ENCODE measurements at places on chromosomes 6 and 20.

DNA sequence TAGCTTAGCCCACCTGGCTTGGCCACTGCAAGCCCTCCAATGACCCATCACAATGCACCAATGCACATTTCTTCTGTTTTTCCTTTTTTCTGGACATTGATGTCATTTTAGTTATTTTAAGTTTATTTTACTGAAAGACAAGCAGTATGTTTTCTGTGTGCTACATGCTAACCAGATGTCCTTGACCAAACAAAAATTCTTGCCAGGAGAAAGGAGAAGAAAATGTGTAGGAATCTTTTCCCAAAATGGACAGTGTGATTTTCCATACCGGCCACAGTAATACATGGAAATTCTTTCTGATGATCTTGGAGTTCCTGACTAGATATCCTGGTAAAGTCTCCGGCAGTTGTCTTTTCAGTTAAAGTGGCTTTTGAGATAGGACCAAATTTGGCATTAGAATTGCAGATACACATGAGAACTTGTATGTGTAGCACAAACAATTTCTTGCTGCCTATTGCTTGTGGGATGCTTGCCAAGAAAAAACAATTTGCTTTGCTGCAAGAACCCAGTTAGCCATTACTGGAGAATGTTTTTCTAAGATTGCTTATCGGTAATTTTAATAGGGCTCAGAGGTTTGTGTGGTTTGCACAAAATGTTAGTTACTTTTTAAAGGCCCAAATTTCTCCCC, 696.5 kb upstream of the CITED2 start:
- DNase-seq, result no peak

DNA sequence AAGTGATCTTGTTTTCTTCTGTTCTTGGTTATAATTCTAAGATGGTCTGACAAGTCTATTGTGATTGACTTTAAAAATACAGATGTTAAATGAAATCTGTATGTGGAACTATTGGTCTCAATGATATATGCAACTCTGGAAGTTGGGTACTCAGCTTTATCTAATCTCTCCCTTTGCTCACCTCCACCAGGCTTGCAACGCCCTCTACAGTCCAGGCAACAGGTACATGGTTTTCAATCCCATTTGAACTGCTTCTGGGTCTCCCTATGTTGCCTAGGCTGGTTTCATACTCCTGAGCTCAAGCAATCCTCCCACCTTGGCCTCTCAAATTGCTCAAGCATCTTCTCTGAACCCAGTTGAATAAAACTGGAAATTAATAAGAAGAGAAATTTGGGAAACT, 25.6 kb upstream of the HLA-DQB1 start:
- DNase-seq, result no peak

DNA sequence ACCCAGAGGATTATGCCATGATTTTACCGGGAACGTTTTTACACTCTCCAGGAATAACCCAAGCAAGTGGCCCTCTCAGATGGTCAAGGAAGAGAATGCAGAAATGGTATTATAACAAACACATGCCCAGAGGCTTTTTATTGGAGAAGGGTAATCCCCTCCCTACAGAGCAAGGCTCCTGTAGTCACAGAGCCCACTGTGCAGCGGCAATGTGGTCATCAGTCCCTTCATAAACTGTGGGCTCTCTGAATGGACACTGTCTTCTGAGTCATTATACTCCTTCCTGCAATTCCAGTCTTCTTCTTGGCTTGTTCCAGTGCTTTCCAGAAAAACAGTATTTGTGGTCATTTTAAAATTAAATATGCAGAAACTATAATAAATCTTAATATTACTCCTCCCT, 74.7 kb downstream of the LAMA4 start:
- no peak for DNase-seq

DNA sequence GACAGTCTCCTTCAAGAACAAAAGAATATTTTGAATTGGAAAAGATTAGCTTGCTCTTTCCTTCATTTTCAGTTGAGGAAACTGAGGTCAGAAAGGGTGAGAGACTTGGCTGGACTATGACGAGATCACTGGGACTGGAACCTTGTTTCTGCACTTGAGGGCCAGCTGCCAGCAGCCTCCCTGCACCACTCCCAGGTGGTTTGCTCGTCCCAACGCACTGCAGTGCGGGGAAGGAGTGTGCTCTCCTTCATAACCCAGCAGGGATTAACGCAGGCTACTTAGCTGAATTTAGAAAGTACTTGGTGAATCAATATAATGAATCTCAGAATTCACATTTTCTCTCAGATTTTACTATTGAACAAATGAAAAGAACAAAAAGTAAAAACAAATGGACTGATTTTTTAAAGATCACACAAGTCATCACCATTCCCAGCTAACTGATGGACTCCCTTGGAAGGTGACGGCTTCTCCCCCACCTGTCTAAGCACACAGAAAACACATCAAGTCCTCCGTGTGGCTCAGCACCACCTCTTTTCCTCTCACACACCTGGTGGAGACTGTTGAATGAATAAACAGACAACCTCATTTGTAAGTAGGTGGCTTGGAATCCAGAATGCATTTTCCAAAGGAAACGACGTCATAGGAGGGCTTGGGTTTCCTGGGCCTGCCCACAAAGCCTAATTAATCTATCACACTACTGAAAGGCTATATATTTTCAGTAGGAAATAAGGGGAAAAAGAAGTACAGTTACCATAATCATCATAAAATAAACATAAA, 121.0 kb downstream of the QRSL1 start:
- DNase-seq, result no peak

DNA sequence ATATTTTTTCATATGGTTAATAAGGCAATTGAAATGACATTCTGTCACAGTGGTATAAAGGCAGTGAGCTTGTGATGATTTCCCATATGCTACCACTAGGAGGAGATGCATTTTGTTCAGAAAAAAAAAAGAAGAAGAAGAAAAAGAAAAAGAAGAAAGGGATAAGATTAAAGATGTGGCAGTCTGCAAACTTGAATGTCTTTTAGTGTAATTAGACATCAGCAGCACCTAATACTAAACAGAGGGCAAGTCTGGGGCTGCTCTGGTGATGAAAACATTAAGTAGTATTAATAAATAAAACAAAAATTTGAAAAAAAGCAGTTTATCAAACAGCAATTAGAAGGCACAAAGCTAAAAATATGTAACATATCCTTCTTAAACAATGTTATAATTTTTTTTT, 95.4 kb upstream of the DEFB112 start:
- no peak for DNase-seq

DNA sequence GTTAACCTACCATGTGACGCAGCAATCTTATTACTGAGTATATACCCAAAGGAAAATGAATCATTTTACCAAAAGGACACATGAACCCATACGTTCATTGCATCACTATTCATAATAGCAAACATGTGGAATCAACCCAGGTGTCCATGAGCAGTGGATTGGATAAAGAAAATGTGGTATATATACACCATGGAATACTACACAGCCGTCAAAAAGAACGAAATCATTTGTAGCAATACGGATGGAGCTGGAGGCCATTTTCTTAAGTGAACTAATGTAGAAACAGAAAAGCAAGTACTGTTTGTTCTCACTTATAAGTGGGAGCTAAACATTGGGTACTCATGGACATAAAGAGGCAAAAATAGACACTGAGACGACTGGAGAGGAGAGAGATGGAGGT, 44.2 kb downstream of the TBPL1 start:
- DNase-seq, result no peak

DNA sequence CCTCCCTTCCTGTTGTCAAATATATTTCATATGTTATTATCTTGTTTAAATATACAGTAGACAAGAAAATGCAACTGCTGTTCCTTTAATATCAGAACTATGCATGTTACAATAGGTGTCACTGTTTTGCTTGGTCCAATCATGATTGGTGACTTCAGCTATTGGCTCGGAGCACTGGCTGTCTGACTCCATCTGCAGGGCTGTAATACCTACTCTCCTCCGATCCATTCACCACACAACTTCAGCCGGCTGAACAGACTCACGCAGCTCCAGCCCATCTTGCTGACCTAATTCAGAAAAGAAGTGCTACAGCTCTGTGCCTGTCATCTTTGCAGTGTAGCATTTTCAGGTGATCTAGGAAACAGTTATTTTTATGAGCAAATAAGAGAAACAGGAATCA, at the start of gene BTBD3:
TSS of gene BTBD3 (plus strand) at position 231 of the 400 bp plus-strand sequence. CDS start 383 bp downstream, outside the sequence.
- DNase-seq, result no peak

DNA sequence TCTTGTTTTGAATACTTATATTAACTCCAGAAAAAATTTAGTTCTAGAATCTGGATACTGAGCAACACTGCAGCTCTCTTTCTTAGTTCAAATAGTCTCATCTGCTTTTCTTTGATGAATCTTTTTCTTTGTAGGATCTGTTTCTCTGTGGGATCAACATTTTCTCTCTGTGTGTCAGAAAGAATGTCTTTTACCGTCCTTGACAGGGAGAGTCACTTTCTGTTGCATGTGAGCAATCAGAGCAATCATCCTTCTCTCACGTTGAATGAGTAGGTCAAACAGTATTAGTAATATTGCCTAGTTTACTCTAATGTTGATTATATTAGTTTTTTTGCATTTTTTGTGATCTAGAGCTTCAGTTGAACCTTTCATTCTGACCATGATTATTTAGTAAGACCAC, 130.9 kb downstream of the TRMT11 start:
- no peak for DNase-seq

GRCh38 chr20:41696428-41696827, 78.3 kb upstream of the CHD6 start:
- DNase-seq, result no peak

DNA sequence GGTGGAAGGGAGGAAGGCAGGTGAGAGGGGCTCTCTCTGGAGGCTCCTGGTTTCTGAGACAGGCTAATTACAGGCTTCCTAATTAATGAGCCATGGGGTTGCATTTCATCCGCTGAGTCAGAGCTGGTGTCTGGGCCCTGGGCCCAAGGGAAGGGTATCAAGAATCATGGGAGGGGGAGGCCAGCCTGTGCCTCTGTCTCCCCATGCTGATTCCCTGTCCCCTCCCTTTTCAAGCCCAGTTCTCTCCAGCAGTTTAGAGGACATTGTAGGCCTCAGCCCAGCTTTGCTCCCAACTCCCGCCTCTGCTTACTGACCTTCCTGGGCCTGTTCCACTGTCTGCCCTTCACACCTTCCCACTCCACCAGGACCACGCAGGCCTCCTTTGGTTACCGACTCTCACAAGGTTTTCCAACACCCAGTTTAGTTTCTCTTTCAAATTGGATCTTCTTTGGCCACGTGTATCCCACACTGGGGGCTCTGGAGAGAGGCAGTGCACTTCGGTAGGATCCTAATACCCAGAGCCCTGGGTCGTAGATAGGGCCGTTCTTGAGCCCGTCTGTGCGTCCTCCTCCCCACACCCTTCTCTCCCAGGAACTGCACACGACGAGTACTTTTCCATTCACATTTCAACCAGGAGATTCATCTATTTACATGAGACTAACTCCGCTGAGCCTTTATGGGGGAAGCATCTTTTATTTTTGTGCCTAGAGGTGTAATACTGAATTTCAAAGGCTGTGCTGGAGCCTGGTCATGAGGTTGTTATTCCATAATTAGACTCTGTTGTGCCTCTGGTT, 18.2 kb upstream of the AVP start:
- no peak for DNase-seq

GRCh38 chr6:135854799-135855198, 3.3 kb downstream of the PDE7B start:
- no peak for DNase-seq

DNA sequence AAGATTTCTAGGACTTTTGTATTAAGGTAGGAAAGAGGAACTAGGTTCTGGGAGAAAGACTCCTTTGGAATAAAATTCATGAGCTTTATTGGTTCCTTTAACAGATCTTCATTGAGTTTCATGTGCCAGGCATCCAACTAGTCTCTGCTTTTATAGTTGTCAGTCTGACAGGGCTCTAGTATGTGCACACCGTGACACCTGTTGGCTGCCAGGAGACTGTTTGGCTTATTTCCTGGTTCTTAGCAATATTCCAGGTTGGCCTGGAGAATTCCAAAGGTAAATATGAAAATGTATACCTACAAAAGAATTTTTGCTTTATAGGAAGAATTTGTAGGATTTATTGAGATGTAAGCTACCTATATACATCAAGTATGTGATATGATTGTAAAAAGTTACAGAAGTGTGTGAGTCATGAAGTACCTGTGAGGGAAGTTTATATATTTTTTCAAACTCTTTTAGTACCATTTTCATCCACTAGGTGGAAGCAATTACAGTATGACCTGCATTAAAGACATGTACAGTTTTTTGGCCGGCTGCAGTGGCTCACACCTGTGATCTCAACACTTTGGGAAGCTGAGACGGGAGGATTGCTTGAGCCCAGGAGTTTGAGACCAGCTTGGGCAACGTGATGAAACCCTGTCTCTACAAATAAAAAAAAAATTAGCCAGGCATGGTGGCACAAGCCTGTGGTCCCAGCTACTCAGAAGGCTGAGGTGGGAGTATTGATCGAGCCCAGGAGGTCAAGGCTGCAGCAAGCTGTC, 35.2 kb downstream of the NDUFAF5 start:
- peak; percentile 18 for DNase-seq

GRCh38 chr6:138601128-138601527, 101.8 kb upstream of the NHSL1 start:
- no peak for DNase-seq

- no peak for DNase-seq
Observed at GRCh38 chr6:150057501-150057951, 11.4 kb downstream of the ULBP3 start.

DNA sequence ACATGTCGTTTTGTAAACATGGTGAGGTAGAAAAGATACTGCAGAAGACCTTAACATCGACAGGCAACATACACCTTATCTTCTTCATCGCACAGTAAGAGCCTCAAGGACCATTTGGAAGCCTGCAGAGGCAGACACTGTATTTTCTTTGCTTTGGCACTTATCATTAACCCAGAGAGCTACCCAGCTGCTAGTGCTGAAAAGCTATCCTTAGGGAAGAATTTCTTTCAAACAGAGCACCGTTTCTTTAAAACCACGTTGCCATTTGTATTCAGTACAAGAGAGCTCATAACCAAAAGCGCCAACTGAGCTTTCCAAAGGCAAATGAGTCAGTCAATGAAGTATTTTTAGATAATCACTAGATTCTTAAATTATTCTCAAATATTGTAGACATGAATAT, 306.6 kb downstream of the EPM2A start:
- DNase-seq, result no peak

GRCh38 chr6:119379809-119380208, 30.2 kb upstream of the MAN1A1 start:
- no peak for DNase-seq

DNA sequence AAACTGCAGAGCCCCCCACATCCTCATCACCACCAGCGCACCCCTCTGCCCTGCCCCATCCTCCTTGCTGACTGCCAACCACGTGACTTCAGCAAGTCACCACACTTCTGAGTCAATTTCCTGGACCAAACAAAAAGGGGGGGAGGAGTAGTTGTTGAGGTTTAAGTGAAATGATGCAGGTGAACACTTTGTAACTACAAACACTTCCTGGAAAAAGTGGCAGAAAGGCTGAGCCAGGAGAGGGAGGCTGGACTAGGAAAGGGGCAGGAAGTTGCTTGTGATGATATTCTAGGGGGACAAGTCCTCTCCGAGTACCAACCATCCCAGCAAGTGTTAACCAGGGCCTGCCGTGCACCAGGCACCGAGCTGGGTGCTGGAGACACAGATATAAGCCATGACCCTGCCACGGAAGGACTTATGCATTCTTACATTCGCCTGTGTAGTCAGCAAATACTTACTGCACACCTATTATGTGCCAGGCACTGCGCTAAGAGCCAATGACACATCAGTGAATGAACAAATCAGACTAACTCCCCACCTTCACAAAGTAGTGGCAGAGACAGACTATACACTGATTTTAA, 67.3 kb downstream of the PREX1 start:
- DNase-seq, result peak; percentile 53

GRCh38 chr6:139327038-139327437, 35.2 kb upstream of the TXLNB start:
- DNase-seq, result no peak

Measured in GM19239 (cell line).